ENCODE measurements at places on chromosomes 7 and 10.

DNA sequence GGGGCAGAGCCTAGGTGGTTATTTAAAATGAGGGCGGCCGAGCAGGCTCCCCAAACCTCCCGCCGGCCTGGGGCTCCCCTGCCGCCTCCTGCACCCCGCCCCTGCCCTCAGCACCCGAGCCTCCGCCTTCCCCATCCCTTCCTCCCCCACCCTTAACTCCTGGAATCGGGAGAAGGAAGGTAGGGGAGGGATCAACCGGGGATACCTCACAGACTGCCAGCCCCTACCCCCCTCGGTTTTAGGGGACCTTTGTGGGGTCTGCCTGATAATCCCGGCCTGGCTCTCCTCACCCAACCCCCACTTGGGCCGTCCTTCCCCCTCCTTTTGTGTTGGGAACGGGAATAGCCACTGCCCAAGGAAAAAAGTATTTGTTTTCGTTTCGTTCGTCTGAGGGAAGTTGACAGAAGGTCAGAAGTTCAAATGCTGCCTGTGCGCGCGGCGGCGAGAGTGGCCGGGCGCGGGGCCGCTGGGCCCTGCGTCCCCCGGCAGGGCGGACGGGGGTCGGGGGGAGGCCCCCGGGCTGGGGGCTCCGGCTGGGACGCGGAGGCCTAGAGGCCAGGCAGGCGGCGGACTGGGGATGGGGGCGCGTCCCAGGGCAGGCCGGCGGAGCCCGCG is 2.8 kb downstream of the SHH start:
- no peak for DNase-seq

- no peak for DNase-seq
Observed at GRCh38 chr7:1818575-1819258, 148.6 kb downstream of the ELFN1 start.

DNA sequence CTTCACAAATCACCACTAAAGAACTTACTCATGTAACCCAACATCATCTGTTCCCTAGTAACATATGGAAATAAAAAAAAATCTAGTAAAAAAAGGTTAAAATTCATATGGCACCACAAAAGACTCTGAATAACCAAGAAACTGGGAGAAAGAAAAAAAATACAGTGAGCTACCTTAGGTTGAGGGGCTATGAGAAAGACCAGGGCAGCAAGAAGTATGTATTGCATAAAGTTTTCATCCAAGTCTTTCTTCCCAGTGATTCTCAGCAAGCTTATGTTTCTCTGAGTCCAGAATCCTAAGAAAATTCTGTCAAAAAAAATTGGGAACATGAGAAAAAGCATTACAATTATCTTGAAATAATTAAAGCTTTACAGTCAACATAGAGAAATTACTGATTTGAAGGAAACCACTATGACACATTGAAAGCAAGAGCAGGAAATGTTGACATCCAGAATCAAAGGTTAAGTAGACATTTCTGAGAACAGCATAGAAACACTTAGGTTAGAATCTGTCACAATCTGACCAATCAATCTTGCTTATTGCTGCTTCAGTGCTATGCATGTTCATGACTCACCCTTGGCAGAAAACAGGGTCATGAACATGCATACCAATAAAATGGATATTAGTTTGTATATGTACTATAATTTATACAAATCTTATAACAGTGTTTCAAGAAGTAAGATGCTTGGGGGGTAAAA is 494.0 kb upstream of the POT1 start:
- no peak for DNase-seq

DNA sequence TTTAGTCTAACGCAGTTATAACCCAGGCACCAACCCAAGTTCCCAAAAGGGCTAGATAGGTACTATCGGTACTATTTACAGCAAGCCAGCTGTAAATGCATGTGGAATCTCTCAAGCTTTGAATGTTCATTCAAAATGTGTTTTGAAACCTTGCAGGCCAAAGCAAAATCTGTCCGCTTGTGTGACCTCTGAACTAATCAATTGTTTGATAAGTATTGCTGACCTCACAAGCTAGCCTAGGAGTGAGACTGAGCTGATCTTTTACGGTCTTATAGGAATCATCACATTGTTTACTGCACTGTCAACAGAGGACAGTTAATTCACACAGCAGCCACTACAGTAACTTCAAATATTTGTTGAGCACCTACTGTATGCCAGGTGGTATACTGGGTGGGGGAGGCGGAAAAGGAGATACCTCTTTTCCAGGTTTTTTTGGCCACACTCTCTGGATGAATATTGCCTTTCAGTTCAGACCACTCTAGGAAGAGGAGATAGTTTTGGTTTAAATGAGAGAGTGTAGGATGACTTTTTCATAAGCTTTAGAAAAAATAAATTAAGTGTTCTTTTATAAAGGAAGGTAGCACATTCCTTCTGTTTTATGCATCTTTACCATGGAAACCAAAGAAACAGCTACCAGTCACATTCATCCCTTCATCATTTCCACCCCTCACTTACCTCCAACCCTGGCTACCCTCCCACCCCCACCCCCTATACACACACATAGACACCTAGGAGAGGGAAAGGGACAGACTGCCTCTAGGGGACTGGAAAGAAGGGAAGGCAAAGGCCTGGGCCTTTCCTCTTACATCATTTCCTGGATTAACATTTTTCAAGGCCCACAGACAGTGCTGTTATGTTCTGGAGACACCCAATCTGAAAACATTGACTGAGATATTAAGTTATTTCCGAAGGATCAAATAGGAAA is 2.4 kb downstream of the PAPSS2 start:
- DNase-seq: no peak
